ENCODE measurements at places on chromosomes 7 and 10.

DNA sequence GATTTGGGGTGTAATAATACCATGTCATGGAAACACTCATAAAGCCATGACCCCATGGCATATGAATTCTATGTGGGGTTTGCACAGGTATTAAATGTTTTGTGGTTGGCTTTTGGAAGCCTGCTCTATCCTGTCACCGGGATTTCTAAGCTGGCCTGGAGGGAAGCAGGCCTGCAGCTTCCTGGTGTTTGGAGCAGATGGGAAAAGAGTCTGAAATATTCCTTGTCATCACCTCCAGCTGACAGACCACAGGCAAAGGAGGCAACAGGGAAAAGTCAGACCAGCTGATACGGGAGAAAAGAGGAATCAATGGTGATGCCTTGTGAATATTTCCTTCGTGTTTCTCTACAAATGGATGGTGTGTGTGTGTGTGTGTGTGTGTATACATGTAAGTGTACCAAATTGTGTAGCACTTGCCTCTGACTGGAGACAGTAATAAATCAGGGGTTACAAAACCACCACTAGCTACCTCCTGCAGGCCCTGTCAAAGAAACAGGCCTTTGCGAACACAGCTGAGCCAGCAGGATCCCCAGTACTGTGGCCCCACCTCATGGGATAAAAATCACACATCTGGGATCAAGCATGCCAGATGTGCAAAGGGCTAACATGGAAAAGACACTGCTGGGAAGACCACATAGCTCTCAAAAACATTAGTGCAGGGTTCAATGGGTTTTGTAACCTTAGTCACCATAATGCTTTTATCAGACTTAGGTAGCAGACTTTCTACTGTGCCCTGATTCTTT lies 120.8 kb upstream of the HPS1 start:
- DNase-seq, result no peak

GRCh38 chr10:74439213-74439612 lies 288.2 kb downstream of the ADK start:
- DNase-seq, result no peak

DNA sequence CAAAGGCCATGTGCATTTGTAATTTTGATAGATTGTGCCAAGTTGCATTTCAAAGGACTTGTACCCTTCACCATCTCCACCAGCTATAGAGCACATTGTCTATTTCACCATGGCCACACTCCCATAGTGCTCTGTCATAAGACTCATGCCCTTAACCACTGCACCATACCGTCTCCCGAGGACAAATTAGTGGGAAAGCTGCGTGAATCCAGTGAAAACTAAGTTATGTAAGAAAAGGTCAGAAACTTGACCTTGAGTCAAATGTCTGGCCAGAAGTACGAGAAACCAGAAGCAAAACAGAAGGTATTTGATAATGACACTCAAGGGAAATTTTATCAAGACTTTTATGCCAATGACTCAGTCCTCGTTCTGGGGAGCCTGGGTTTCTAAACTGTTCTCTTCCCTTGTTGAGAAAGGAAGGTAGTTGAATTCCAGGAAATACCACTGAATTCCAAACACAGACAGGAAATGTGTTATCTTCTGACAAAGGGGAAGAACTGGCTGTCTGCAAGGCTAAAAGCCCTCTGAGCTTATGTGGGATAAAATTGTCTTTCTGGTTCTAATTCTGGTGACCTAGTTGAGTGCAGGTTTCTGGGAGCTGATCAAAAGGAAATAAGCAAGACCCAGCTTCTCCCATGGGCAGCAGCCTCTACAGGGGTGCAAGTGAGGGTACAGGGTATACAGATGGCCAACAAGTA lies 49.7 kb downstream of the CDK1 start:
- no peak for DNase-seq

DNA sequence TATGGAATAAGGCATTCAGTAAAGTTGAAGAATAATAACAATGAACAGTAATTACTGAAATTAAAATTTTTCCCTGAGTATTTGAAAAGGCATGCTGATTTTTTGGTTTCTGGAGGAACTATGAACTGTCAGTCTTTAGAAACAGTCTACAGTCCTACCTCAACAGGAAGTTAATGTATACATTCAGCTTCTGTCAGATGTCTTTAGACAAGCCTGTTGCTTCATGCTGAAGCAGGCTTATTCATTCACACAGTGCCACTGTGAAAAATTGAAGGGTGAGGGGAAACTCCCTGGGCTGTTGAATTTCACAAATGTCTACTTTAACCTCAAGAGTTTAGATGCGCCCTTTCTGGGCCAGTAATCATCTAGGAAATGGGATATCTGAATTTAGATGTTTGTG lies 3.5 kb downstream of the NRF1 start:
- DNase-seq, result peak; percentile 68

DNA sequence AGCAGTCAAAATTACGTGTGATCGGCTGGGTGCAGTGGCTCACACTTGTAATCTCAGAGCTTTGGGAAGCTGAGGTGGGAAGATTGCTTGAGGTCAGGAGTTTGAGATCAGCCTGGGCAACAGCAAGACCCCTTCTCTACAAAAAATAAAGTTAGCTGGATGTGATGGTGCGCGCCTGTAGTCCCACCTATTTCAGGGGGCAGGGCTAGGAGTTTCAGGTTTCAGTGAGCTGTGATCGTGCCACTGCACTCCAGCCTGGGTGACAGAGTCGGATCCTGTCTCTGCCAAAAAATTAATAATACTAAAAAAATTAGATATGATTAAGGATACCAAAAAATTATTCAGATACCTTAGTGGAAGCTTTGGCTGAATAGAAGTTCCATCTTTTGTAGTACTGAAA lies 136.4 kb downstream of the SDK1 start:
- no peak for DNase-seq

- DNase-seq, result peak; percentile 69
Measured at GRCh38 chr10:48199580-48200377, 74.7 kb downstream of the FRMPD2 start.

DNA sequence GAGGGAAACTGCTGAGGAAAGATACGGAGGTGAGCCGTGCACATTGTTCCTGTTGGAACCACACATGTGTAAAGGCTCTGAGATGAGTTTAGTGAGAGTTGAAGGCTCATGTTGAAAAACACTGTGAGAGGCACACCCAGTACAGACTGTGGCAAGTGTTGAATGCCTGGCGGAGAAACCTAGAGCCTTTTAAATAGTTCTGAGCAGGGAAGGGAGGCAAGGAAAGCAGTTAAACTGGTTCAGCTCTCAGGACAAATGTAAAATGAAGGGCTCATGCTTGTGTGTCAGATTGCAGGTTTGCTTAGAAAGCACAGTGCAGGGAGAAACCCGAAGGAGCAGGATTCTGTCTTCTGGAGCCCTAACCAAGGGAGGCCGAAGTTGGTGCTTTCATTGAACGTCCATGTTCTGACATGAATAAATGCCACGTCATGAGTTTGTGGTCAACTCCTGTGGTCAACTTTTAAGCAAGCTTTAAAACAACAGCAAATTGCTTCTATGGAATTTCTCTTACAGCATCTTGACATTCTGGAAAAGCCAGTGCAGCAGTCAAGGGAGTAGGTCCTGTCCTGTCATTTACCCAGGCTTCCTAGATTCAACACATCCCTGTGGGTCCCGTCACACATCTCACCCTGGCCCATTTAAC lies 650.9 kb upstream of the GALNT17 start:
- no peak for DNase-seq

DNA sequence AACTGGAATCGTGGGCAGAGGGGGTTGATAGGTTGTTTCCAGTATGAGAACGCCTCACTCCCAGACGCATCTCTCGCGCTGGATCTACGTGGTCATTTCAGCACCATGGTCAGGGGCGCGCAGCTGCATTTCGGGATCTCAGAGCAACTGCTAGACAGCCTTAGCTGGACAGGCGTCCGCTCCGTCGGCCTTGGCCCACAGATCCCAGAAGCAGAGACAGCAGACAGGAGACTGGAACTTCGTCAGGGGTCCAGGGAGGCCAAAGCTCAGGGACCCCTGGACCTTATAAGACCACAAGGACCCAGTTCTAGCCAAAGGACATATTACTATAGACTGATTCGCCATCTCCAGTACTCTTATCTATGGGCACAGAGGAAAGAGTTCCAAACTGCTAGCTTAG lies 5.3 kb downstream of the NEUROG3 start:
- DNase-seq, result no peak

All from HL-60 (cell line).